ENCODE measurements at places on chromosomes 7 and 10.

DNA sequence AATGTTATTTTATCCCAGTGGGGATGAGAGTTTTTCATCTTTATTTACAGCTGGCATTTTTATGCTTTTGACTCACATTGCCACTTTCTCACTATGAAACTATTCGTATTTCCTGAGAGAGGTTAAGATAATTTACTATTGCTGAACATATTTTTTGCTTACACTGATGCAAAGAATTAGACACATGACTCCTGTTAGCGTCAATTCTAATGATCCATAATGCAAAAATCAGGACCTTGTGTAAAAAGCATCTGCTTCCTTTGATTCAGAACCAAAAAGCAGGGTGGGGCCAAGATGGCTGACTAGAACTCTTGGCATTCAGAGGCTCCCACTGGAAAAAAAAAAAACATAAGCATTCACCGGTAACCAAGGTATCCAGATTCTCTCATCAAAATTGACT lies 464.8 kb downstream of the SEMA3D start:
- DNase-seq, result no peak

- no peak for DNase-seq
Measured at GRCh38 chr10:113069595-113069994, 119.5 kb downstream of the TCF7L2 start.

DNA sequence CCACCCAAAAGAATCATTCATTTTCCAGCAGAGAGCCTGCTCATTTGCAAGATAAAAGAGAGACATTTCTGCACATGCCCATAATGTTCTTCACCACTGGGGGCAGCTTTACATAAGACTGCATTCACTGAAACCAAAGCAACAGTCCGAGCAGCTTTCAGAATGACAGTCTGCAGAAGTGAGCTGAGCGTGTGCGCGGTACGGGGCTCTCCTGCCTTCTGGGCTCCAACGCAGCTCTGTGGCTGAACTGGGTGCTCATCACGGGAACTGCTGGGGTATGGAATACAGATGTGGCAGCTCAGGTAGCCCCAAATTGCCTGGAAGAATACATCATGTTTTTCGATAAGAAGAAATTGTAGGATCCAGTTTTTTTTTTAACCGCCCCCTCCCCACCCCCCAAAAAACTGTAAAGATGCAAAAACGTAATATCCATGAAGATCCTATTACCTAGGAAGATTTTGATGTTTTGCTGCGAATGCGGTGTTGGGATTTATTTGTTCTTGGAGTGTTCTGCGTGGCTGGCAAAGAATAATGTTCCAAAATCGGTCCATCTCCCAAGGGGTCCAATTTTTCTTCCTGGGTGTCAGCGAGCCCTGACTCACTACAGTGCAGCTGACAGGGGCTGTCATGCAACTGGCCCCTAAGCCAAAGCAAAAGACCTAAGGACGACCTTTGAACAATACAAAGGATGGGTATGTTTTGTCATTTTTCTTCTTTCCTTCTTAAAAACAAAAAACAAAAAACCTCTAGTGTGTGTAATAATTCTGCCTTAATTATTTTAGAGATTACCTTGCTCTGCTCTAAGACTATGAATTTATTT lies at the start of gene LRRTM3:
Gene LRRTM3 (plus strand): TSS at position 141 of the 820 bp plus-strand sequence.
- no peak for DNase-seq

- no peak for DNase-seq
Measured at GRCh38 chr7:148434181-148434757, 156.3 kb upstream of the C7orf33 start.

DNA sequence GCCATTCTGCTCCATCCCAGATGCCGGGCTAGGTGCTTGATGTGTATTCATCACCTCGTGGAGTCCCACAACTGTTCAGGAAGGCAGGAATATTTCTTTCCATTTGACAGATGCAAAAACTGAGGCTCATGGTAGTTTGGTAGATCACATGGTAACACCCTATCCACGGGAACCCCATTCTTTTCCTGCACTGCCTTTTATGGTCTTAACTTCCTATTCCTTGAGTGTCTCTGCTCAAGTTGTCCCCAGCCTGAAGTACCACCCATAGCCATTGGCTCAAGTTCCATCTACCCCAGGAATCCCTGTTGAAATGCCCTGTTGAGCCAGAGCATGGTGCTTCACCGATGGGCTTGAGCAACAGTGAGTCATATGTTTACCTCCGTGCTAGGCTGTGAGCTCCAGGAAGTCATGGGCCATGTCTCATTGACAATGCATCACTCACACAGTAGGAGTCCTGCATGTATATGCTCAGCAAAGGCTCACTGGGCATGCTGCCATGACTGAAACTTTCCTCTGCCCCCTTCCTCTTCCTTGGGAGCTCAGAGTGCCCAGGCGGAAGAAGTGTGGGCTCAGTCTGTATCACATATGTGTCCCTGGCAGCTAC lies 71.7 kb upstream of the ADAM12 start:
- no peak for DNase-seq

DNA sequence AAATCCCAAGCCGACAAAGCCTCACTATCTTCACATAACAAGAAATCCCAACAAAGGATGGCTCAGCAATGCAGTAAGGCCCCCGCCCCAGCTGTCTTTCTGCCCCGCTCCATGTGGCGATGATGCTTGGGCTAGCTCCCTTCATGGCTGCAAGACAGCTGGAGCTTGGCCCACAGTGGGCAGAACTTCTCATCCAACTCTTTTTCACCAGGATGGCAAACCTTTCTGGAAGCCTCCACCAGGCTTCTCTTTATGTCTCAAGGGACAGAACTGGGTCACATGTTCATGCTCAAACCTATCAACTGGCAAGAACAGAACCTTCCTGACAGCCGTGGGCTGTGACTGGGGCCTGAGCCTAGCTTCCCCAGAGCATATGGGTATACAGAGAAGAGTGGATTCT lies 260.5 kb upstream of the MKLN1 start:
- no peak for DNase-seq

DNA sequence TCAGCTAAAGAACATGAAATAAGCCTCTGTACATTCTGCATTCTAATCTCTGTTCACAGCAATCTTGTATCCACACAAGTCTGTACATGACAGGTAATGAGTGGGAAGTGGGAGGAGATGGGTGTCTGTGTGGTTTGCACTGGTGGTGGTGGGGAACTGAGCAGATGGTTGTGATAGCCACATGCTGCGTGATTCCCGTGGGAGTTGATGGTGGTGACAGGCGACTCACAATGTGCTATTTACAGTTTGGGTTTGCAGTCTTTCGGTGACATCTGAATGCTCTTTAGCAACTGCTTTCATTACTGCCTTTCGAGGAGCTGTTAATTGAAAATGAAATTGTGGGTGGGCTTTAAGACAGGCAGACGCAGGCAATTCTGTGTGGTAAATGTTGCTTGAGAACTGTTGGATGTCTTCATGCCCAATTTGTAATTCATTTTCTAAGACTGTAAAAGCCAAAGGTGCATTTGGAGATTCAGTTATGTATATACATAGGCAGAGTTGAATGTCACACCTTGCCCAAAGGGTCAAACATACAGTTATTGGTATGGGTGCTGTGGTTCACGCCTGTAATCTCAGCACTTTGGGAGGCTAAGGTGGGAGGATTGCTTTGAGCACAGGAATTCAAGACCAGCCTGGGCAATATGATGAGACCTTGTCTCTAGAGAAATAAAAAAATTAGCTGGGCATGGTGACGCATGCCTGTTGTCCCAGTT lies 308.2 kb downstream of the AUTS2 start:
- no peak for DNase-seq

DNA sequence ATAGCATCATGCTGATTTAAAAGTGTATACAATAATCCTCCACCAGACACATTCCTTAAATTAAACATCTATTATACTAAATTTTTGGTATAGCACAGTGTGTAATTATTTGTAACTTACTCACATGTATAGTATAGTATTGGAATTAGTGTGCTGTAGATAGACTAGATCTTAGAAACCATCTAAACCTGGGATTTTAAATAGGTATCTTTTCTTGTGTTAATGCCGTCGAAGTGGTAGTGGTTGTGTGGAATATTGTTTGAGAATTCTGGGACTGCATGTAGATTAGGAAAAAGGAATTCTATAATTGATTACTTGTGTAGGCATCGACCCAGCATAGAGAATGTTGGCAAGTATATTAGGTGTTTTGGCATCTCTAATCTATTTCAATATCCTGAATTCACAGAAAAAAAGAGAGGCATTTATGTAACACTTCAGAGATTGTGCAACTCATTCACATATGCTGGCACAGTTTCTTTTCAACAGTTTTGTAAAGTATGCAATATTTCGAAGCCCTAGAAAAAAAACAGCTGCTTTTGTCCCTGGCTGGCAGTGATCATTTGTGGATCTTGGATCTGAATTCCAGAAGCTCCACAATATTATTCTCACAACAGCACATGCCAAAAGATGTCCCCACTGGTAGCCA lies 145.5 kb upstream of the AGR3 start:
- DNase-seq, result no peak

- no peak for DNase-seq
Measured at GRCh38 chr10:122786269-122786668, 59.4 kb downstream of the CUZD1 start.

GRCh38 chr10:94677691-94678090 lies 5.8 kb upstream of the CYP2C18 start:
- DNase-seq, result no peak

GRCh38 chr7:140203556-140203955 lies 26.8 kb upstream of the KDM7A start:
- DNase-seq, result no peak

DNA sequence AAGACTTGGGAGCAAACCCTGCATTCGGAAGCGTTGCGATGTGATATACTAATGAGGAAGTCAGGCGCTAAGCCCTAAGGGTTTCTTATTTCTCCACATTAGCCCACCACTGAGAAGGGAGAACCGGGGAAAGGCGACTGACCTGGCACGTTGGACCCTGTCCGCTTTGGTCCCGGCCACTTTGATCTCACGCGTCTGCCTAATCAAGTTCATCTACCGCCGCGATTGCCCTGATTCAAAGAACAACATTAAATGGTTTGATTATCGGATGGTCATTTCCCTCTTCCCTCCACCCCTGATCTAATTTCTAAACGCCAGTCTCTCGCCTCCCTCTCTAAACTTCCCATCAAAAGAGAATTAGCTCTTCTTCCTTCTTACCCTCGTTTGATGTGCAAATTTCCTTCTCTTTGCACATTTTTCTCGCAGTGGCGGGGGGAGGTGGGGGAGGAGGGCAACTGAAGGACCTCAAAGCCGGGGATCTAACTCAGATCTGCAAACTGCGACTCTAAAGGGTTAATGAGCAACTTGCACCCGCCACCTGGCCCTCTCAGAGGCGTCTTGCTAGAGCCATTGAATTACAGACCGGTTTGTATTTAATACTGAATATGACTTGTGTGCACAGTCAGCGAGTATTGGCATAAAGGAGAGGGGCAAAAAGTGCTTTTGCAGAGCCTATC lies 687 bp upstream of the DKK1 start:
- DNase-seq, result no peak

GRCh38 chr10:89889606-89890005 lies 188.2 kb downstream of the KIF20B start:
- DNase-seq, result no peak

GRCh38 chr7:137325927-137326326 lies 17.6 kb downstream of the PTN start:
- no peak for DNase-seq

DNA sequence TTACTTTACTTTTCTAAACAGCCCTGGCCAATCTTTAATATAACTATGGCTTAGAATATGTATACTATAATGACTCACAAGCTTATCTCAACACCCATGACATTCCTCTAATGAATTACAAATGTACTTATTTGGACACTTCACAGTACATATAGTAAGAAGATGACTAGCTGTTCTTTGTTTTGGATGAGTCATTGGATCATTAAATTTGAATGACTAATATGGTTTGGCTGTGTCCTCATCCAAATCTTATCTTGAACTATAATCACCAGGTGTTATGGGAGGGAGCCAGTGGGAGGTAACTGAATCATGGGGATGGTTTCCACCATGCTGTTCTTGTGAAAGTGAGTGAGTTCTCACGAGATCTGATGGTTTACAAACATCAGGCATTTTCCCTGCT lies 807.5 kb upstream of the SORCS1 start:
- no peak for DNase-seq

All from activated naive CD4-positive, alpha-beta T cell treated with Interleukin-2 at 50 U/mL for 16 hours (primary cell).